ENCODE measurements at places on chromosomes 12 and 14.
A peak's percentile ranks its signal among the peaks of the same experiment; 100 is the strongest.

GRCh38 chr12:11457996-11458645, 62.8 kb upstream of the PRB2 start:
- no peak for DNase-seq

DNA sequence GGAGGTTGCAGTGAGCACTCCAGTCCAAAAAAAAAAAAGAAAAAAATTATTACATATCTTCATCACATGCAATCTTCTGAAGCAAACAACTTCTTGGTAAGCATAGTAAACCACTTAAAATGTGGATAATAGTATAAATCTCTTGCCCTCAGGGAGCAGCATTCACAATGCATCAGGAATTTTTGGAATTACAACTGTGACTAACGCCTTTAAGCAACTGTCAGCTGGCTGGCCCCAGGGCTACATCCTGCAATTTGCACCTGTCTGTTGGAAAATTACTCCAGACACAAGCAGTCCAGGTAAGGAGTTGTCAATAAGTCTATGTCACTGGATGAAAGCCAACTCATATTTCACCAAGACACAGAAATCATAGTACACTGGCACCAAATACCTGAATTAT, 5.5 kb upstream of the SLC7A7 start:
- peak; percentile 88 for DNase-seq

DNA sequence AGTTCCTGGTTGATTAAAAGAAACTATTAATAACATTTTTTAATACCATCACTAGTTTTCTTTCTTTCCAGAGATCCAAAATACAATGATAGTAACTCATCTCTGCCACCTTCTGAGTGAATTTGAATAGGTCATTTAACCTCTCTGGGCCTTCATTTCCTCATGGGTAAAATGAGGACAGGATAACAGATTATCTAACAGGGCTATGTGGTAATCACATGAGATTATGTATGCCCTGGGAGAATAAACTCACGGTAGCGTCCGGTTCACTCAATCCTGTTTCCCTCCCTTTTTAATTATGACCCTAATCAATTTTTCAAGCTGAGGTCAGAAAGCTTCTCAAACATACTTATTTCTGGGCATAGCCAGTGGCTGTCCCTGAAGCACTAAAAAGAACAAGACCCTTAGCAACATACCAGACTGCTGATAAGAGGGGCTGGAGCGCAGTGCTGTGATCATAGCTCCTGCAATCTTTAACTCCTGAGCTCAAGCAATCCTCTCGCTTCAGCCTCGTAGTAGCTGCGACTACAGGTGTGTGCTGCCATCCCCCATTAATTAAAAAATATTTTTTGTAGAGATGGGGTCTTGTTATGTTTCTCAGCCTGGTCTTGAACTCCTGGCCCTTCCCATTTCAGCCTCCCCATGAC, 24.2 kb downstream of the ATXN2 start:
- peak; percentile 38 for DNase-seq

- DNase-seq = no peak
Measured at GRCh38 chr14:61884711-61885110, 122.5 kb downstream of the SNAPC1 start.

DNA sequence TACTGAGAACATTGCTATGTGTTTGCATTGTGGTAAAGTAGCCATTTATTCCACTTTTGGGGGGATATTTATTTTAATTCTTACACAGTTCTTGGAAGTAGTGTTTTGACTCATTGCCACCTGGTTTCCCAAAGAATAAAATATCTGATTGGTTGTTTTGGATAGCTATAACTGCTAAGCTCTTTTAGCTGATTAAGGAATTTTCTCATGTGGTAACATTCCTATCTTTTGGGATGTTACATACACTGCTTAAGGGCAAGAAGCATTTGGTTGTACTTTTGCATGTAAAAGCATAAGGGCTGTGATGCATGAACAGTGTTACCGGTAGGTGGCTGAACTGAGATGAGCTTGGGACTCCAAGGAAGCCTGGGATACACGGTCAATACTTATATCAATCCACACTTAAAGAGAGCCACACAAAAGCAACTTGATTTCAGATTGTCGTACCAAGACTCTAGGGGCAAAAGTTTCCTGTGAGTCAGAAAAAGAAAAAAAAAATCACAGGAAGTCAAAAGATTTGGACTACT, 71.4 kb upstream of the PRKD1 start:
- peak; percentile 8 for DNase-seq

DNA sequence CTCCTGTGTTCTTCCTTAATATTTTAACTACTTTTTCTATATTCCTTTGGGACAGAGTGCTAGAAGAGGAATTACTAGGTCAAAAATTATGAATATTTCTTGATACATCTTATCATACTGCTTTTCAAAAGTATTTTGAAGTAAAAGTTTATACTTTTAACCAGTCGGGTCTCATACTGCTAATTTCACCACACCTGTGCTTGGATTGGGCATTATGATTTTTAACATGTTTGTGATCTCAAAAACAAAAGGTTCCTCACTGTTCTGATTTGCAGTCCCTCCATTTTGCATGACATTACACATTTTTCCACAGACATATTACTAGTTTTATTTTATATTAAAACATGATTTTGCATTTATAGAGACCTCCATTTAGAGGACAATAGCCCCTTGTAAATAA, 32.9 kb downstream of the MRPL42 start:
- DNase-seq = no peak

DNA sequence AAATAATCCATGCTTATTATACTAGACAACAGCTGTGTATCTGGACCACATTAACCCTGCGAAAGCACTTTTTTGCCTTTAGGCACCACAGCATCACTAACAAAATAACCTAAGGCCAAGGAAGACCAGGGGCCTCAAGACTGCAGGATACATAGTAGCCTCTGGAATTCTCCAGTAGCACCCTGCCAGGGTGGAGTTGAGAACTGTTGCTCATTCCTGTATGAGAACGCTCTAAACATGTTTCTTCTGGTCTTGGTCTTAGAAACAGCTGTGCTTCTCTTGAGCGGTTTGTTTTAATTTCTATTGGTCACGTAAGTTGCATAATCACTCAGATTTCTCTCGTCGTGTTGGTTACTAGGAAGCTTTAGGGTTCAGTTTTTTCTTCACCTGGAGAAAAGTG, 7.9 kb downstream of the B4GALNT3 start:
- DNase-seq = no peak

- no peak for DNase-seq
Measured at GRCh38 chr14:31858868-31859267, 218.2 kb upstream of the ARHGAP5 start.

- DNase-seq = peak; percentile 82
Measured at GRCh38 chr12:124240493-124240892, 54.4 kb upstream of the RFLNA start.

GRCh38 chr14:68269136-68269927, 449.8 kb downstream of the RAD51B start:
- no peak for DNase-seq

GRCh38 chr14:34462132-34462893, at the start of gene SPTSSA:
TSS of gene SPTSSA (minus strand) at chr14:34462240. CDS start at chr14:34462207, 33 bp downstream.
- peak; percentile 91 for DNase-seq

GRCh38 chr12:77925536-77926108, 94.9 kb downstream of the NAV3 start:
- DNase-seq = peak; percentile 95

- DNase-seq = no peak
Measured at GRCh38 chr12:100699209-100699608, 95.4 kb upstream of the ANO4 start.

Data from mesendoderm (in vitro differentiated cells).